ENCODE measurements at places on chromosomes 4 and X.

- no peak for DNase-seq
Measured at GRCh38 chr4:118760092-118760491, 74.9 kb downstream of the METTL14 start.

- DNase-seq: peak; percentile 31
Measured at GRCh38 chrX:72368796-72369195, 63.1 kb upstream of the CITED1 start.

GRCh38 chrX:143536176-143536575, 18.9 kb upstream of the SPANXN3 start:
- DNase-seq: peak; percentile 3

GRCh38 chr4:2651546-2651945, 104.6 kb downstream of the TNIP2 start:
- DNase-seq: no peak

DNA sequence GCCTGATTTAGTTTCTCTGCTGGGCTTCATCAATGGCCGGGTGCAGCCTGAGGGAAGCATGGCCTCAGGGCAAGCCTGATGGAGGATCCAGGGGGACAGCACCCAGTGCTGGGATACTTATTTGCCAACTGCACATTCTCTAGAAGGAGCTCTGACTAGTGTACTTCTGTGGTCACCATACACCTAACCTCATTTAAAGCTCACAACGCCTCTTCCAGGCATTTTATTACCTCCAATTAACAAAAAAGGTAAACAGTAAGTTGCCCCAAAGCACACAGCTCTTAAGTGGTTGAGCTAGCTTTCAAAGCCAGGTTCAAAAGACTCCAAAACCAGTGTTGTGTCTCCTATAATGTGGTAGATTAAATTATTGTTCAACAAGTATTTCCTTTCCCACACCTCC, 26.8 kb upstream of the ATXN3L start:
- DNase-seq: no peak
